ENCODE measurements at places on chromosomes 7 and 10.

- no peak for DNase-seq
Measured at GRCh38 chr7:44136731-44137130, 4.4 kb downstream of the MYL7 start.

GRCh38 chr7:16299853-16300252 lies 121.5 kb downstream of the CRPPA start:
- no peak for DNase-seq

DNA sequence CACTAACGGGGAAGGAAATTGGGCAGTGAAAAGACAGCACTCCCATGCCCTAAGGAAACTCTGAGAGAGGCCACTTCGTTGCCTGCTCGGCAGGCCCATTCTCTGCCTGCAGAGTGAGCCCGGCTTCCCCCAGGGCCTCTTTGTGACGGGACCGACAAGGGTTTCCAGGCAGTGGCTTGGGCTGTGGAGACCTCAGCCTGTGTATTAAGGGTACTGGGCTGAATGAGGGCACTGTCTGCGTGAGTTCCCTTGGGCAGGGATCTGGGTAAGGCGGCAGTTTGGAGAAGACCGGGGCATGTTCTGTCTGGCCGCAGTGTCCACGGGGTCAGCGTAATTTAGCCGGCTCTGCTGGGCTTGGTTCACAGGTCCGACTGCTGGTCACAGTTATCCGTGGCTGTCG lies 237.2 kb downstream of the MGMT start:
- no peak for DNase-seq

- DNase-seq: no peak
Measured at GRCh38 chr10:126854726-126855495, 50.3 kb upstream of the DOCK1 start.

GRCh38 chr10:86415583-86415982 lies 49.0 kb upstream of the GRID1 start:
- no peak for DNase-seq

- no peak for DNase-seq
Measured at GRCh38 chr7:127759945-127760421, 108.0 kb downstream of the SND1 start.

- no peak for DNase-seq
Measured at GRCh38 chr10:84004221-84004620, 135.1 kb upstream of the GHITM start.

DNA sequence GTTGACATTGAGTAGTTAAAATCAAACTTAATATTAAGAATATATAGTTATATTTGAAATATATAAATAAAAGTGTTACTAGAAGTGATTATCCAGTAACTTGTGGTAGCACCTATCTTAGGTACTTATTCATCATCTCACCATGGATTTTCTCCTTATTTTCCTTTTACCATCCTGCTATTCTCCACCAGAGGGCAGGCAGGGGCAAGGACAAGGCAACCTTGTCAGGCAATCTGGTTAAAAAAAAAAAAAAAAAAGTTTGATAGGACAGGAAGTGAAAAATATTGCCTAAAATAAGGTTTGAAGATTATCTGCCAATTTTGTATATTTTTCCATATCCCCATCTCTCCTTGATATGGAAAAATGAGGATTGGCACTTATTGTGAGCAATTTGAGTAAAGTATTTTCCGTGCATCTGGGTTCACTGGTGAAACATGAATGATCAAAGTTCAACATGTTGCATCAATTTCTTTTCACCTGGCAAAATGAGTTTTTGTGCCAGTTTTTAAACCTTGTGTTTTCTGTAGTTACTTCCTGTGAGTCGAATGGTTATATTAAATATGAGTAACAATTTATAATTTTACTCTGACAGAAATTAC lies 256.7 kb downstream of the AGMO start:
- DNase-seq: no peak

GRCh38 chr7:38716397-38716796 lies 85.2 kb upstream of the AMPH start:
- DNase-seq: no peak

DNA sequence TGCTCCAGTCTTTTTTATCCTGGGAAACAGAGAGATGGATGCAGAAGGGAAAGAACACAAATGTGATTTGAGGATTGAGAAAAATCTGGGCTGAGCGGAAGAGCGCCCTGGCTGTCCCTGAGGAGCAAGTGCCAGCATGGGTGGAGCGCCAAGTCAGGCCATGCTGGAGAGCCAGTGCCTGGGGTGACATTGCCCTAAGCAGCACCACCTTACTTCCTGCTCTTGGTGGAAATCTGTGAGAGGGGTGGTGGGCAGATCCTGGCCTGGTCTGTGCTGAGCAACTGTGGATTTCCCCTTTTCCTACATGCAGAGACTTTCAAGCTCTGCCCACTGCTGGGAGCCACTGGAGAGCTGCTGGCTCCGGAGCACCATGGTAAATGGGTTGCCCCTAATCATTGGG lies 36.9 kb downstream of the DDIT4 start:
- DNase-seq: no peak

GRCh38 chr7:82376739-82377138 lies 66.8 kb downstream of the CACNA2D1 start:
- no peak for DNase-seq

GRCh38 chr10:11197266-11197712 lies 179.6 kb downstream of the CELF2 start:
- DNase-seq: no peak

GRCh38 chr7:100639995-100640516 lies 1.3 kb downstream of the TFR2 start:
- DNase-seq: no peak

GRCh38 chr7:28081016-28081415 lies 99.6 kb downstream of the JAZF1 start:
- DNase-seq: no peak

GRCh38 chr10:77768039-77768438 lies 130.4 kb upstream of the KCNMA1 start:
- DNase-seq: no peak

Data from ovary (tissue), 10 donors.